ENCODE measurements at places on chromosomes 16 and 17.
A peak's percentile ranks its signal among the peaks of the same experiment; 100 is the strongest.

GRCh38 chr17:64599187-64599676 lies 62.9 kb downstream of the SMURF2 start:
- no peak for DNase-seq

GRCh38 chr16:88453611-88454522 lies 787 bp downstream of the ZFPM1 start:
- no peak for DNase-seq

GRCh38 chr17:69047368-69048263 lies 13.1 kb downstream of the ABCA9 start:
- no peak for DNase-seq

- no peak for DNase-seq
These were observed 27.6 kb downstream of the HELZ start for GRCh38 chr17:67217446-67217845.

DNA sequence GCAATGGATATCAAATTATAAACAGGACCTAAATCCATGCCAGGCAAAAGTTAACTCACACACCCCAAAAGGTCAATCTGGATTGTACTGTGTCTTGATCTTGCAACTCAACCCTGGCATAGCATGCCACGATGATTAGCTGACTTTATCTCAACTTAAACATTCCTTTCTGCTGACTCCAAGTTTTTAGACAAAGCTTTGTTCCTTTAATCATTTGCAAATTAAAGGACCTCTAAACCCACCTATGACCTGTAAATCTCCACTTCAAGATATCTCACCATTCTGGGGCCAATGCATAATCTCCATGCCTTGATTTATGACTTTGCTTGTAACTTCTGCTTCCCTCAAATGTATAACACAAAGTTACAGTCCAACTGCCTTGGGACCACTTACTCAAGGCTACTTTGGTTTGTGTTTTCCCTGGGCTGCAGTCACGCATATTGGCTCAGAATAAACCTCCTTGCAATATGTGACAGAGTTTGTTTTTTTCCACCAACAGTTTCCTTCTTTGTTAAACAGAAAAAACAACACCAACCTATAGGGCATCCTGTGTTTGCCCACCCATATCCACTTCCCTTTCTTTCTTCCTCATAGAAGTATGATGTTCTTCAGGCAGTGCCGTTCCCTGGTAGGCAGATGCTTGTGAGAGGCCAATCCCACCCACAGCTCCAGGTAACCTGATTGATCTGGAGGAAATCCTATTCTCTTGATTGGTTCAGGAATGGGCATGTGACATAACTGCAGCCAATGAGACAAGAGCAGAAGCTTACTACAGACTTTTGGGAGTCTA lies 390.6 kb upstream of the ERCC4 start:
- DNase-seq, result no peak

DNA sequence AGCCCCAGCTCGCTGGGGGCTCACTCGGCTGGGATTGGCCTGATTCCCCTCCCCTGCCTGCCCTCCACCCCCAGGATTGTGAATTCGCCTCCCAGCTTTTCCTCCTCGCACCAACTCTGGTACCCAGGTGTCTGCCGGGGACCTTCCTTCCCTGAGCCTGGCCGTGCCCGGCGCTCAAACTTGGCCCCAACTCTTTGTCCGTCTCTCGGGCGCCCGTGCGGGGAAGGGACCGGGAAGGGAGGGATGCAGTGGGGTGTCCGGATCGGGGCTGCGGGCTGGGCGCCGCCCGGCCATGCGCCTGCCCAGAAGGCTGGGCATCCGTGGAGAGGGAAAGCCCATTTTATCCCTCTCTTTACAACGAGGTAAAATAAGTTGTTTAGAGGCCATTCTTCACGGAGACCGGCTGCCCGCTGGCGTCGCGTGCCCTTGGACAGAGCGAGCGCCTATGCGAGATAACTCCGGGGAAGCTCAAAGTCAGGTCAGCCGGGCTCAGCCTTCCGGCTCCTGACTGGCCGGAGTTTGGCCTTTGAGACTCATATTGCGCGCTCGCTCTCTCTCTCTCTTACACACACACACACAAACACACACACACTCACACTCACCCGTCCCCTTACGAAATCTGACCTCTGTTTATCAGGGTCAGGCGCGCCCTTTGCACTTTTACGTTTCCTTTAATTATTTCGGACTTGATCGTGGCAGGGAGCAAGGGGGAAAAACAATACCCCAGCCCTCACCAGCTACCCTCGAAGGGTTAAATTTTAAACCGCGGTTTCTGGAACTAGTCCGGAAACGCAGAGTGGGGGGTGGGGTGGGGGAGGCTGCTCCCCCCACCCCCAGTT lies 774 bp upstream of the MAF start:
- DNase-seq, result peak; percentile 38

- DNase-seq, result no peak
These were observed 24.9 kb downstream of the VPS53 start for GRCh38 chr17:689556-690275.

DNA sequence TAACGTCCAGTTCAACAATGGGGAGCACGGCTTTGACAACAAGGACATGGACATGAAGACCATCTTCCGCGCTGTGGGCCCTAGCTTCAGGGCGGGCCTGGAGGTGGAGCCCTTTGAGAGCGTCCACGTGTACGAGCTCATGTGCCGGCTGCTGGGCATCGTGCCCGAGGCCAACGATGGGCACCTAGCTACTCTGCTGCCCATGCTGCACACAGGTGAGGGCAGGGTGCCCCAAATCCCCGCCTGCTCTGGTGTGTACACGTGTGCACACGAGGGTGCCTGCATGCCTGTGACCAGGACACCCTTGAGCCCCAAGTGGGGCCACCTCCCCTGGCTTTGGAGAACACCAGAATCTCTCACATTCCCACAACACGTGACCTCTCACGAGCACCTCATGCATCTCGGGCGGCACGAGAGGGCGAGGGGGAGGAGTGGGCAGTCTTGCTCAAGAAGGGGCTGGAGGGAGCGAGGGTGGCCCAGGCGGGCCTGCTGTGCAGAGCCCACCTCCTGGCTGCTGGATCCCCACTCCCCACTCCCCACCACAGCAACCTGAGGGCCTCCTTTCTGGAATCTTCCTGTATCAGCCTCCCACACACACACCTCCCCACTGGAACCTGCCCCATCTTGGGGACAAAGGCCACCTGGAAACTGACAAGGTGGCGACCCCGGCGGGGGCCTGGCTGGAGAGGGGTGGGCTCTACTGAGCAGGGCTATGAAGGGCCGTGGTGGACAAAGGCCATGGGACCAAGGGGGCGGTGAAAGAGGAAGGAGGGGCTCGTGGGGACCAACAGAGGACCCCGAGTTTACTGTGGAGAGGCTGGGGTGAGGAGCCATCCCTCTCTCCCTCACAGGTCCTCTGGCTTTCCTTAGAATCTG lies 6.5 kb downstream of the ENPP7 start:
- no peak for DNase-seq

DNA sequence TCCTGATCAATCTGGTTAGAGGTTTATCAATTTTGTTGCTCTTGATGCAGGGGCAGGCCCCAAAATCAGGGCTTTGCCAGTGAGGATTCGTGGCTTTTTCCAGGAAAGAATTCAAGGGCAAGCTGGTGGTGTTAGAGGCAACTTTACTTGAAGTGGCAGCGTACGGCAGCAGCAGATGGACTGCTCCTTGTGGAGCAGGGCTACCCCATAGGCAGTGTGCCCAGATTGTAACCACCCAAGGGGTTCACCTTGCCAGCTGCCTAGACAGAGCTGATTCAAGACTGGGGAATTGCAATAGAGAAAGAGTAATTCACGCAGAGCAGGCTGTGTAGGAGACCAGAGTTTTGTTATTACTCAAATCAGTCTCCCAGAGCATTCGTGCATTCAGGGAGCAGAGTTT lies 16.7 kb downstream of the DRC7 start:
- no peak for DNase-seq

DNA sequence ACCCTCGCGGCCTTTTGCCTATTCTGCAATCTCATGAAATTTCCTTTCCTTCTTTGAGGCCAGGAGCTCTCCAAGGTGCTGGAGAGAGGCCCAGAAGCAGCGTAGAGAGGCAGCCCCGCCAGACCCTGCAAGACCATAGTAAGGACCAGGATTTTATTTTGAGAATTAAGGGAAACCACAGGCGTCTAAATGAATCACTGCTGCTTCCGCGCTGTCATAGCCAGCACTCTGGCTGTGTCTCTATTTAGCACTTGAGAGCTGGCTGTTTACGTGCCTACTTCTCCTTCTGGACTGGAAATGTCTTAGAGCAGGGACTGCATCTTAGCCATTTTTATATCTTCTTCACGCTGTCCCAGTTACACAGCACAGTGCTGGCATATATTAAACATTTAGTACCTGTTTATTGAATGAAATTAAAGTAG lies 37.6 kb upstream of the PIRT start:
- DNase-seq, result peak; percentile 1

DNA sequence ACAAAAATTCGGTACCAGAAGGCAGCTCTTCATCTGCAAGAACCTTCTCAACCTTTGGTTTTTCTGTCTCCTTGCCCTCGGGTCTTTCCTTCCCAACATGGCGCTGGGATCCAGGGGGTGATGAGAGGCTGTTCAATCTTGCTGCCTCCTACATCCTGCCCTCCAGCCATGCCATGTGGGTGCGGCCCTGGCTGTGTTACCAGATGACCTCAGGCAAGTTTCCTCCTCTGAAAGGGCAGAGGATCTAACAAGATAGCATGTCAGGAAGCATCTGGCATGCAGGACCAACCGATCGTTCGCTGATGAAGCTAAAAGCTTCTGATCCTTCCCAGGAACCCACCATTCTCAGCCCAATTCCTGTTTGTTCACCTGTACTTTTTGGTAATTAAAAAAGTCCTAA lies 36.8 kb upstream of the BCAR1 start:
- DNase-seq, result no peak

DNA sequence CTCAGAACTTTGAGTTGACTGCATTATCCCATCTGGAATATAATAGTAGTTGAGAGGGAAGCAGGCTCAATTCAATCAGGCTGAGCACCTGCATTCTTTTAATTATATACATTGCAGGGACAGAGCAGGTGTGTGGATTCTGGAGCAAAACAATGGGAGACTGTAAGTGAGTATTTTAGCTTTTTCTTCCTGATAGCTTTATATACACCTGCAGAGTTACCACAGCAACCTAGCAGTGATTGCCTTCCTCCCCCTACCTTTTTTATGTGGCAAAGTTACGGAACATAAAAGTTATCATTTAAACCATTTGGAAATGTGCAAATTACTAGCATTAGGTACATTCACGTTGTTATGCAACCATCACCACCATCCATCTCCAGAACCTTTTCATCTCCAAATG lies 25.4 kb upstream of the RHOT1 start:
- no peak for DNase-seq

GRCh38 chr17:16652847-16653366 lies 743 bp downstream of the ZNF624 start:
- peak; percentile 53 for DNase-seq

GRCh38 chr16:88503374-88503770 lies 50.3 kb downstream of the ZFPM1 start:
- DNase-seq, result no peak

GRCh38 chr17:17091856-17092756 lies 49.8 kb downstream of the MPRIP start:
- DNase-seq, result no peak

DNA sequence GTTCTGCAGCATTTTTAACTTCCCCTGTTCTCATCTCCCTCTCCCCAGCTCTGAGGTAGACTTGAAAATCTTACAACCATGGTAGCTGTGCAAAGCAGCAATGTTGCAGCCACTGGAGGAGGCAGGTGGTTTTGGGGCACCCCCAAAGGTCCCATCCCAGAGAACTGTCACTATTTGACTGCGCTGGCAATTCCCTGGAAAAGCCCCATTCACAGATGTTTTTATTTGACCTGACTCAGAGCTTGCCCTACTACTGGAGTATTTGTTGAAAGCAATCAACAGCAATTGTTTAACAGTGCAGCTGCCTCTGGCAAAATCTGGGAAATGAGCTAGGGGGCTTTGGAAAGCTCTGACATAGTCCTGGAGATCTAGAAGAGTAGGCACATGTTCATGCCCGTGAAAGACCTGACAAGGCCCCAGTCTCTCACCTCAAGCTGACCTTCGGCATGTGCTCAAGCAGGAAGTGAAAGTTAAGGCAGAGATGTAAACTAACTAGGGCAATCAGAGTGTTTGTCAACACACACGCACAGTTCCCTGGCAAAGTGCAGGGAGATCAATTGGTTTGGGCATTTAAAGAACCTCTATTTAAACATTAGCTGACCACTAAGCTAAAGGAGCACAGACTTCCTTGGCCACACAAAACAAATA lies 19.7 kb upstream of the PIK3R5 start:
- no peak for DNase-seq

DNA sequence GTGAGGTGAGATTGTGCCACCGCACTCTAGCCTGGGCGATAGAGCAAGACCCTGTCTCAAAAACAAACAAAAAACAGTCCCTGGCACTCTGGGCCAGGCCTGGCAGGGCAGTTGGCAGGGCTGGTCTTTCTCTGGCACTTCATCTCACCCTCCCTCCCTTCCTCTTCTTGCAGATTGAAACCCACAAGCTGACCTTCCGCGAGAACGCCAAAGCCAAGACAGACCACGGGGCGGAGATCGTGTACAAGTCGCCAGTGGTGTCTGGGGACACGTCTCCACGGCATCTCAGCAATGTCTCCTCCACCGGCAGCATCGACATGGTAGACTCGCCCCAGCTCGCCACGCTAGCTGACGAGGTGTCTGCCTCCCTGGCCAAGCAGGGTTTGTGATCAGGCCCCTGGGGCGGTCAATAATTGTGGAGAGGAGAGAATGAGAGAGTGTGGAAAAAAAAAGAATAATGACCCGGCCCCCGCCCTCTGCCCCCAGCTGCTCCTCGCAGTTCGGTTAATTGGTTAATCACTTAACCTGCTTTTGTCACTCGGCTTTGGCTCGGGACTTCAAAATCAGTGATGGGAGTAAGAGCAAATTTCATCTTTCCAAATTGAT lies 24.8 kb downstream of the STH start:
- peak; percentile 12 for DNase-seq

DNA sequence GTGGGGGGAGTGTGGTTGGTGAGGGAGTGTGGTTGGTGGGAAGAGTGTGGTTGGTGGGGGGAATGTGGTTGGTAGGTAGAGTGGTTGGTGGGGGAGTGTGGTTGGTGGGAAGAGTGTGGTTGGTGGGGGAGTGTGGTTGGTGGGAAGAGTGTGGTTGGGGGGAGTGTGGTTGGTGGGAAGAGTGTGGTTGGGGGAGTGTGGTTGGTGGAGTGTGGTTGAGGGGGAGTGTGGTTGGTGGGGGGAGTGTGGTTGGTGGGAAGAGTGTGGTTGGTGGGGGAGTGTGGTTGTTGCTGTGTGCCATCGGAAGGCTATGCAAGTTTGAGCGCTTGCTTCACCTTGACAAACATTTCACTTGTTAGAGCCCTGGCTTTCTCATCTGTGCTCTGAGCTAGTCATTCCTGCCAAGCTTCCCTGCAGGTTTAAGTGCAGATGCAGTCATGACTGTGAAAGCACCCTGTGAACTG lies 20.1 kb downstream of the MINK1 start:
- no peak for DNase-seq

DNA sequence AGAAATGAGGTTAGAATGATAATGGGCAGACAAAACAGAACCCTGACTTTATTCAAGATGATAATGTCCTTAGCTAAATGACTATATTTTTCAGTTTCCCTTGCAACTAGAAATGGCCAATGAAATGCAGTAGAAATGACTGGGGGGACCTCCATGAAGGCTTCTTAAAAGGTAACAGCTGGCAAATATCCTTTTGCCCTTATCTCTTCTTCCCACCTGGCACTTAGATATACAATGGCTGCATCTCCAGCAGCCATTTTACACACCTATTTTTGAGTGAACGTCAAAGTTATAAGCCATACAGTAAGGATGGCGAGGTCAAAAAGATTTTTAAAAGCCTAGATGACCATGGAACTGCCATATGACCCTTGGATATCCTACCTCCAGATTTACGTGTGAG lies 39.9 kb downstream of the USP32 start:
- no peak for DNase-seq

GRCh38 chr16:1297018-1297696 lies 12.3 kb upstream of the UBE2I start:
- no peak for DNase-seq

GRCh38 chr17:75047398-75048098 lies 523 bp downstream of the KCTD2 start:
- DNase-seq, result no peak

Data from midbrain (tissue), 1 donor.